ENCODE measurements at places on chromosomes 3 and 15.
A peak's percentile ranks its signal among the peaks of the same experiment; 100 is the strongest.

- no peak overlapping the region for H3K27ac ChIP-seq
- H3K36me3 ChIP-seq = no peaks in the 10 kb centered on the region
- H3K4me1 ChIP-seq = peaks cover 15% of the 10 kb centered on the region
- no peak for DNase-seq
- H3K27me3 ChIP-seq = no peaks in the 10 kb centered on the region
Measured at GRCh38 chr3:37989821-37990480, 635 bp upstream of the VILL start.

DNA sequence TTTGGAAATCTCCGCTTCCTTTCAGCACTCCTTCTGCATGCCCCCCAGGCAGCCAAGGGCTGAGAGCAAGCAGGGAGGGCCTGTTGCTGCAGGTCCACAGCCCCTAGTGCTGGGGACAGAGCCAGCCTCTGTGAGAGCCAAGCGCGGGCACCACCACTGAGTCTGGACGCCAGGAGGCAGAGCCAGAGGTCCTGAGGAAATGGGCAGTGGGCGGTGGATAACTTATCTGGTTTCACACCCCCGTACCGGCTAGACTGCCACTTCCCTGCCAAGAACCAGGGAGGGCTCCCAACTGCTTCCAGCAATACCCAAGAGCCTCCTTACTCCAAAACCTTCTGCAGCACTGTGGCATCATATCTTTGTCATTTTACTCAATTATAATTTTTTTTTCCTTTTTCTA is 141.6 kb upstream of the IGF1R start:
- H3K4me1 ChIP-seq = no peaks in the 10 kb centered on the region
- no peak for DNase-seq
- H3K27ac ChIP-seq = no peak overlapping the region
- no peaks in the 10 kb centered on the region for H3K36me3 ChIP-seq
- H3K27me3 ChIP-seq = peaks cover 28% of the 10 kb centered on the region

DNA sequence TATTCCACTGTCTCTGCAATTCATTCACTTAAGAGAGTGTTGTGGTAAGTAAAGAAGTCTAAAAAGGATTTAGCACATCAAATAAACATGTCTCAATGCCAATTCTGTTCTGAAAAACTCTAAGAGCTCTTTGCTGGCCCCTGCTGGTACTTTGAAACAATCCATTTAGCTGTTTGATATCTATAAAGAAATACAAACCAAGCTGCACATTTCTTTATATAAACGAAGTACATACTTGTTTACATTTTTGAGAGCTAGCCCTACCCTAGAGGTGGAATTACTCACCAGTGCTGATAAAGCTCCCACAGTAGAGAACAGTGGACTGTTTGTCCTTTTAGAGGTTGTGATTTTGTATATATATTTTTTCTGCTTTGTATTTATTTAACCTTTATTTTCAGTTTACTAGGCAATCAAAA is 75.5 kb downstream of the NEDD4 start:
- no peak for DNase-seq
- no peaks in the 10 kb centered on the region for H3K4me1 ChIP-seq
- H3K27me3 ChIP-seq = no peaks in the 10 kb centered on the region
- no peak overlapping the region for H3K27ac ChIP-seq
- H3K4me3 ChIP-seq = no peak overlapping the region
- no peaks in the 10 kb centered on the region for H3K36me3 ChIP-seq

GRCh38 chr15:65642594-65642993 is 20.9 kb downstream of the SLC24A1 start:
- no peaks in the 10 kb centered on the region for H3K36me3 ChIP-seq
- H3K4me1 ChIP-seq = peaks cover 7% of the 10 kb centered on the region
- H3K27me3 ChIP-seq = no peaks in the 10 kb centered on the region
- H3K27ac ChIP-seq = no peak overlapping the region
- no peak for DNase-seq

GRCh38 chr15:66233487-66234415 is 19.8 kb downstream of the MEGF11 start:
- no peak overlapping the region for H3K4me3 ChIP-seq
- no peak for DNase-seq
- no peak overlapping the region for H3K27ac ChIP-seq
- no peaks in the 10 kb centered on the region for H3K36me3 ChIP-seq
- no peaks in the 10 kb centered on the region for H3K4me1 ChIP-seq

DNA sequence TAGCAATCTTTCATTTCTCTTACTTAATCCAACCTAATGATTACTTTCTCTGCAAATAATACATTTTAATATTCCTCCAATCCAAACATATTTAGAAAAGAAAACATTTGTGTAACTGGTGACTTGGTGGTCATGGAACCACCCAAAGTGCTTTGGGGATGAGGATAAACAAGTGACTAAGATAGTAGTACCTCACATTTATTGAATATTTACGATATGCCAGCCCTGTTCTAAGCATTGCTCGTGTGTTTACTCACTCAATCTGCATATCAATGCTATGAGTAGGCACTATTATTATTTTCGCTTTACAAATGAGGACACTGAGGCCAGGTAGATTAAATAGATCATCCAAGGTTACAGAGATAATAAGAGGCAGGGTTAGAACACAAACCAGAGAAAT is 189.5 kb downstream of the SHOX2 start:
- no peaks in the 10 kb centered on the region for H3K36me3 ChIP-seq
- H3K27me3 ChIP-seq = no peaks in the 10 kb centered on the region
- no peak overlapping the region for H3K27ac ChIP-seq
- DNase-seq = no peak
- H3K4me3 ChIP-seq = no peak overlapping the region

DNA sequence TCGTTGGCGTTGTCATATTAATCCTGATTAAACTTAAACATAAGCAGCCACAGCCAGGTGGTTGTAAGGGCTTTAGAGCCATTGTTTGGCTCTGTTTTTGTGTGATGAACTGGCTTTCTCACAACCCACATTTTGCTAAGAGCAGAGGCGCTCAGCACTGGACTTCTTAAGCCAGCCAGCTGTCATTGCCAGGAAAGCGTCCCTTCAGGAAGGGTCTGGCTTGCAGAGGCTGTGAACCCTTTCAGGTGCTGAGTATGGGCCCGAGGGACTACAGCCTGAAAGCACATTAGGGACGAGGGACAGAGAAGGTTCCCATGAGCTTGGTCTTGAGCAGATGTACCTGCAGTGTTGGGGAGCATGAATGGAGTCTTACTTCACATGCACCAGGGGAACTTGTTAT is 112.3 kb downstream of the CHCHD6 start:
- H3K4me3 ChIP-seq = no peak overlapping the region
- H3K4me1 ChIP-seq = no peaks in the 10 kb centered on the region
- no peaks in the 10 kb centered on the region for H3K36me3 ChIP-seq
- DNase-seq = no peak
- no peaks in the 10 kb centered on the region for H3K27me3 ChIP-seq
- no peak overlapping the region for H3K27ac ChIP-seq

GRCh38 chr3:126746395-126747177 is 42.5 kb downstream of the CHCHD6 start:
- no peaks in the 10 kb centered on the region for H3K27me3 ChIP-seq
- H3K36me3 ChIP-seq = no peaks in the 10 kb centered on the region
- H3K4me3 ChIP-seq = no peak overlapping the region
- no peak for DNase-seq

DNA sequence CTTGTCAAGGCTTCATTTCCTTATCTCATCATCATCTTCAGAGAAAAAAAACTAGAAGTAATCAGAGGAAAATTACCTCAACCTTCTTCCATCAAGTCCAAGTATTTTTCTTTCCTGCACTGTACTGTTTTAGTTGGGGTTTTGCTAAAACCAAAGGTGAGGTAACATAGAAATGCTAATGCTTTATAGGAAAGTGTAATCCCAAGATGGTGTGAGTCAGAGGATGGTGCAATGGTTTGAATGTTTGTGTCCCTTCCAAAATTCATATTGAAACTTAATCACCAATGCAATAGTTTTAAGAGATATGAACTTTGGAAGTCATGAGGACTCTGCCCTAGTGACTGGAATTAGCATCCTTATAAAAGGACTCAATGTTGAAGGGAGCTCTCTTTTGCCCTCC is 79.5 kb downstream of the KBTBD8 start:
- no peak for DNase-seq
- no peak overlapping the region for H3K27ac ChIP-seq
- peaks cover 7% of the 10 kb centered on the region for H3K4me1 ChIP-seq
- H3K27me3 ChIP-seq = no peaks in the 10 kb centered on the region
- H3K4me3 ChIP-seq = no peak overlapping the region

DNA sequence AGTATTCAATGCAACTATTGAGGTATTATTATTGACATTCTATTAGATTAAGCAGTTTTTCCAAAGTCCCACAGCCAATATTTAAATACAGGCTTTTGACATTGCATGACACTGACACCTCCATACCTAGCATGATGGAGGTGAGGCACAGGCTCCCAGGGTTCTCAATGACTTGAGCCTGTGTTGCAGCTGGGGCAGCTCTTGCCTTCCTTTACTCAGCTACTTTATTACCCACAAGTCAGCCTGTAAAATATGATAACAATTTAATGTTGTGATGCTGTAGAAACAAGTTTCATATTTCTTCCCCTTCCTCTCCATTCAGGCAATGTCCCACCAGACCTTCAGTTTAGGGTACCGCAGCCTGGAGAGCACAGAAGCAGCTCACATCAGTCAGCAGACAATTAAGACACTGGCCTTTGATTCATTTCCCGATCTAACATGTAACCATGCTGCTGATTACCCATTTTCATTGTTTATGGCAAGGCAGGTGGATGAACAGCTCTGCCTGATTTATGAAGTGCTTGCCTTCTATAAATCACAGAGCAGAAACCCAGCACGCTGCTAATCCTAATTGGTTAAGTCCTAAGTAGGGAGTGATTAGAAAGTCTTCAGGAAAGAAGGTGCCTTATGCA is 826.1 kb downstream of the AGBL1 start:
- H3K27me3 ChIP-seq = no peaks in the 10 kb centered on the region
- H3K4me1 ChIP-seq = no peaks in the 10 kb centered on the region
- no peaks in the 10 kb centered on the region for H3K36me3 ChIP-seq
- H3K27ac ChIP-seq = no peak overlapping the region

DNA sequence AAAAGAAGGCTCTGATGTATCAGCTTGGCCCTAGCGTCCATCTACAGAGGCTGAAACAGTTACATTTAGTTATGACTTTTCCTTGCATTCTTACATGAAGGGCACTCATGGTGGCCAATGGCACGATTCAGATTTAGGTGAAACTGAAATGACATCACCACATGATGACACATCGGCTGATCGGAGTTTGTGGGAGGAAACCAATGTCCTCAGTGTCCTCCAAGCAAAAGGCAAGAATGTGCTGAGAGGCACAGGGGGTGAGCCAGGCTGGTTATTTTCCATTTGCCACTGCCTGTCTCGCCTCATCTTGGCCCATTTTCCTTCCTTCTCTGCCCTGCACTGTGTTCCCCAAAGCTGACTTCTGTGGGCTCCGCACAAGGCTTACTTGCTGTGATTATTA is 34.4 kb downstream of the TARS3 start:
- no peak overlapping the region for H3K27ac ChIP-seq
- H3K27me3 ChIP-seq = no peaks in the 10 kb centered on the region
- peak; percentile 44 for DNase-seq

DNA sequence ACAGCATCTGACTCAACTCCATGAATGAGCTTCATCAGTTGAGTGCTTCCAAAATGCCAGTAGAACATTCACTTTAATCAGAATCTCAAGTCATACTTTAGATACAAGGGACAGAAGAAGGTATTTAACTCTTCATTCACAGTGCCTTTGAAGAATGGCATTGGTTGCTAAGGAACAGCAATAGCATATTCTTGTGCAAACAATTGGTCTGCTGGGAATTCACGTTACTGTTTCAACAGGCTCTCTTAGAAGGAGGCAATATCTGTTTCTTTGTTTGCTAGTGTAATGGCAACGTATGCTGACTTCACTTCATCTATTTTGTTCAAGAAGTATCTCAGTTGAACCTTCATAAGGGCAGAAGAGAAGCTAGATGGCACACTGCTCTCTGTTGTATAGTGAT is 113.9 kb downstream of the TMEM108 start:
- H3K4me3 ChIP-seq = no peak overlapping the region
- H3K4me1 ChIP-seq = no peaks in the 10 kb centered on the region
- peaks cover 2% of the 10 kb centered on the region for H3K27me3 ChIP-seq

DNA sequence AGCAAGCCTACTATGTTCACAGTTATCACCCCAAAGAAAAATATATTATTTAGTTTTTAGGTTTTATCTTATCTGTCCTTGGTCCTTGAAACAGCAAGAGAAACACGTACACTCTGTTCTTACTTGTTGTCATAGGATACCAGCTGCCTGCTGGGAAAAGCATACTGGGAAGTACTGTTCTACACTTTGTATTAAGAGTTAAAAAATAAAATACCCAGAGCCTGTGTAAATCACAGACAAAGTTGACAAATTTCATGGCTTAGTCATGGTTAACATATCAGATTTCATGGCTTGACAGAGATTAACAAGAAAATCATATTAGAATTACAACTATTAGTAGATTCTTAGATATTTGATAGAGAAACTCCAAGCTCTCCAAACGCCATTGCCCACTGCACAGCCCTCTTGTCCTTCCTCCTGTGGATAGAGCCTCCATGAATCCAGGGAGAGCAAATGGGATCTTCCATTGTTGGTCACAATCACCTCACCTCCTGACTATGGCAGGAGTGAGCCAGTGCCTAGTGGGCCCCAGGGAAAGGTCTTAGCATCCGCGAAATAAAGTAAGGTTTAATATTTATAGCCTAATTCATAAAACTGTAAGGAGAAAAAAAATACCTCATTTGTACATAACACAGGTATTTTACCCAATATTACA is 128.1 kb upstream of the WNT5A start:
- H3K36me3 ChIP-seq = no peaks in the 10 kb centered on the region
- DNase-seq = no peak
- no peaks in the 10 kb centered on the region for H3K4me1 ChIP-seq
- no peak overlapping the region for H3K27ac ChIP-seq
- no peak overlapping the region for H3K4me3 ChIP-seq
- H3K27me3 ChIP-seq = no peaks in the 10 kb centered on the region

DNA sequence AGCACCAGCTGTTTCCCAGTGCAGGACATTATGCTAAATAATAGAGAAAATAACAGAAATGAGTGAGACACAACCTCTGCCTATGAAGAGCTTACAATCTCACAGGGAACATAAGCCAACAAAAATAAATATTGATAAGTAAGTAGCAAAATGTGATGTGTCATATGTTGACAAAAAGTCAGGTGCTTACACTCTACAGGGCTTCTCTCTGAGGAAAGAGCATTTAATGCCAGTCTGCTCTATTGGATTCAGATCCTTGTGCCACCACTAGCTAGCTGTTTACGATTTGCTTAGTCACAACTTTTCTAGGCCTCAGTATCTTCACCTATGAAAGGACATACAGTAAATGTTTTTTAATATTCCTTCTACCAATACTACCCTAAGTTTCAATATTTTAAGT is 500.9 kb upstream of the NAALADL2 start:
- no peaks in the 10 kb centered on the region for H3K36me3 ChIP-seq
- no peaks in the 10 kb centered on the region for H3K4me1 ChIP-seq
- no peak for DNase-seq
- no peak overlapping the region for H3K4me3 ChIP-seq

- no peak overlapping the region for H3K4me3 ChIP-seq
- H3K27ac ChIP-seq = no peak overlapping the region
- H3K27me3 ChIP-seq = no peaks in the 10 kb centered on the region
- no peak for DNase-seq
Measured at GRCh38 chr15:78259232-78259631, 5.1 kb upstream of the DNAJA4 start.

GRCh38 chr15:78878356-78878755 is 5.7 kb downstream of the MORF4L1 start:
- H3K27me3 ChIP-seq = no peaks in the 10 kb centered on the region
- H3K27ac ChIP-seq = no peak overlapping the region
- no peak for DNase-seq
- H3K36me3 ChIP-seq = peaks cover 44% of the 10 kb centered on the region
